ENCODE measurements at places on chromosomes 7 and 10. TPM values are rescaled to one million over a fixed set of nuclear protein-coding genes. Genes with fewer than 3 reads are reported as not detected.

The LAMB4 gene
- 0.20 TPM for polyA plus RNA-seq

The SFRP4 gene
- 2.2 TPM for polyA plus RNA-seq

The ADRB1 gene
- 33.4 TPM for polyA plus RNA-seq

The GRM3 gene
- 0.05 TPM for polyA plus RNA-seq

The TMEM196 gene
- polyA plus RNA-seq, result not detected

The CTAGE6 gene
- not detected for polyA plus RNA-seq

The CDC14C gene
- polyA plus RNA-seq, result not detected

The SLC29A4 gene
- 11.8 TPM for polyA plus RNA-seq

The CYP17A1 gene
- polyA plus RNA-seq, result 0.11 TPM

The NPFFR1 gene
- 0.02 TPM for polyA plus RNA-seq

The CREB5 gene
- 20.4 TPM for polyA plus RNA-seq

The GIMAP5 gene
- polyA plus RNA-seq, result 22.3 TPM

All from right cardiac atrium (tissue), 5 donors.